Right forelimb (tissue), 1 donor: ENCODE measurements at places on chromosomes 6 and 20.

GRCh38 chr6:37244430-37245310 lies 12.9 kb upstream of the TBC1D22B start:
- peak; percentile 80 for DNase-seq

DNA sequence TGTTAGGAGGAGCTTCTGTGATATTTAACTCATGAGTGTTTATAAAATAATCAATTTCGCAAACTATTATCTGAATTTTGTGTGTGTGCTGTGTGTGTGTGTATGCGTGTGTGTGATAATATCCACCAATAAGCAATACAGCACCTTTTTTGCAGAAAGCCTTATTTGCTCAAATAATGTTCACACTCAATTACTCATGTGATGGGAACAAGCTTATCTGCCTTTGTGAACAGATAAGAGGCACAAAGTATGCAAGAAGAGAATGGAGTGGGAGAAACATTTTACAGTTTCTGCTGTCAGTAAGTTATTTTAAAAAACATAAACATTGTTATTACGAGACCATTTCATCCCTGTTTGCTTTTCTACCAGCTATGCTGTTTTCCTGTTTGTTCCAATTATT lies 36.7 kb upstream of the PTPRK start:
- no peak for DNase-seq

DNA sequence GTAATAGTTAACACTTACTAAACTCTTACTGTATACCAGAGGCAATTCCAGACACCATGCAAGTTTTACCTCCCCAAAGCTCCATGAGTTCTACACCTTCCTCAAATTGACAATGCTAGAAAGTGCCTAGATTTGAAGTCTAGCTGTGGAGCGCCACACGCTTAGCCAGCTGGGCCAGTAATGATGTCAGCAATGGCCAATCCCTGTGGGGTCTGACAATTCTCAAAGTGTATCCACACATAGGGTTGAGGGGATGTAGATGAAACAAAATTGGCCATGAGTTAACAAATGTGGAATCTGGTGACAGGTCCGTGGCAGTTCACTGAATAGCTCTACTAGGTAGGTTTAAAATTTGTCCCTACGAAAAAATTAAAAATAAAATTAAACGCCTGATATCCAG lies 1.3 kb downstream of the ZNF343 start:
- no peak for DNase-seq

DNA sequence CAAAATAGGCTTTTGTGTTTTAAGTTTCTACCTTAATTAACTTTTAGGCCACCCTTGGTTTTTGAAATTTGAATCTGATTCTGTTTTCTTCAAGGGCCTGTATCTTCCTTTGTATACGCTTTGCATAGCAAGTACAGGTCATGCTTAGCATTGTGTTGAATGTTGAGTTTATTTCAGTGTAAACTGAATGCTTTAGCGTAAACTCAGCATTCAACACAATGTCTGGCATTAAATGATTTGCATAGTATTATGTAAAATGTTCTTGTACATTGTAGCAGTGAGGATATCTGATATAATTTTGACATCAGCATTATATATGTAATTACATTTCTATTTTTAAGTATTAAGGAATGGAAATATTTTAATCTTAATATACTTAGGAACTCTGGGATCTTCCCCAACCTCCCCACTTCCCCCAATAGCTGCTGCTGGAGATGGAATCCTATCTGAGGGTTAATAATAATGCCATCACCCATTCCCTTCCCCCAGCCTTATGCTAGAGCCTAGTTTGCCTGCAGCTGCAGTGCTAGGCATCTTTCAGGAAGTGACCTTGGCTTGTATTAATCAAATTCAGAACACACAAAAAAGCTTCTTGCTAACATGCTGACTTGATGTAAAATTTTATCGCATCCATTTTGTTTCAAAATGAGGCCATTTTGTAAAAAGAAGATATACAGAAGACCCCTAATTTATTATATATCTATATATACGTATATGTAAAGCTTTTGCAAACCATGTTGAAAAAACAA lies 73.1 kb downstream of the NCOA3 start:
- DNase-seq, result no peak

- no peak for DNase-seq
Measured at GRCh38 chr6:46876126-46876525, 45.6 kb downstream of the ADGRF5 start.

DNA sequence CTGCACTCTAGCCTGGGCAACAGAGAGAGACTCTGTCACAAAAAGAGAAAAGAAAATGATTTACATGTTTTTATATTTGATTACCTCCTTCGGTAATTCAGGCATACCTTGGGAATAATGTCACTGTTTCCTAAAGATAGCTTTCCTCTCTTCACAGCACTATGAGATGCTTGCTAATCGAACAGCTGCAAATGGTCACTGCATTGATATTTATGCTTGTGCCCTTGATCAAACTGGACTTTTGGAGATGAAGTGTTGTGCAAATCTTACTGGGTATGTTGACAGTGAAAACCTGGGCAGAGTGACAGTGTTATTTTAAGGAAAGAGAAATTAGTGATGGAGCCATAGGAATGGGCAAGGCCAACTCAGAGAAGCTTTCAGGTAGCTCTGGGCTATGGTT lies 19.6 kb downstream of the SEC23B start:
- DNase-seq, result no peak

DNA sequence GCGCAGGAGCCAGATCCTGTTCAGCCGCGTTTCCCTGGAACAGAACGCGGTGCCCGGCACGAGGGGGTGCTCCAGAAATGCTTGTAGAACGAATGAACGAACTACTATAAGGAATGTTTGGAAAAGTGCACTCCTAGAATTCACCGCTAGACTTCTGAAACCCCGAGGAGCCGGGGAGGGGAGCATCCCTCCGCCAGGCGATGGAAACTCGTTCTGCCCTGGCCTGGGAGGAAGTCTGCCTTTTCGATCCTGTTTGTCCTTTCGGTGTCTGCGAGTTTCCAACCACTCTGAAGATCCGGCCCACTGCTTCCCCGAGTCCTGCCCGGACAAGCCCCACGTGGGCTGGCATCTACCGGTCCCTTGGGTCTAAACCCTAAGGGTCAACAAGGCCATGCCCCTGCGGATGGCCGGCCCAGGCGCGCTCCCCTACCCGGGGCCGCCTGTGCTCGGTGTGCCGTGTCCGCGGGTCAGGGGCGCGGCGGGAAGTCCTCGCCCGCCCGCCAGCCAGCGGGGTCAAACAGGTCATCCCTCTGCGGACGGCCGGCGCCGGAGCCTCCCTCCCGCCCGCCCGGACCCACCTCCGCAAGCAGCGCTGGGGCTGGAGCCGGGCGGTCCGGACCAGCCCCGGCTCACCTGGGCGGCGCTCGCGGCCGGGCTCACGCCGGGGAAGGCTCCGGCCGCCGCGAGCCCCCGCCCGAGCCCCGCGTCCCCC lies 526 bp downstream of the SULF2 start:
- peak; percentile 76 for DNase-seq

- peak; percentile 19 for DNase-seq
Measured at GRCh38 chr6:35078226-35078850, 62.8 kb downstream of the TCP11 start.

GRCh38 chr6:125432963-125433362 lies 131.2 kb upstream of the HDDC2 start:
- DNase-seq, result no peak

DNA sequence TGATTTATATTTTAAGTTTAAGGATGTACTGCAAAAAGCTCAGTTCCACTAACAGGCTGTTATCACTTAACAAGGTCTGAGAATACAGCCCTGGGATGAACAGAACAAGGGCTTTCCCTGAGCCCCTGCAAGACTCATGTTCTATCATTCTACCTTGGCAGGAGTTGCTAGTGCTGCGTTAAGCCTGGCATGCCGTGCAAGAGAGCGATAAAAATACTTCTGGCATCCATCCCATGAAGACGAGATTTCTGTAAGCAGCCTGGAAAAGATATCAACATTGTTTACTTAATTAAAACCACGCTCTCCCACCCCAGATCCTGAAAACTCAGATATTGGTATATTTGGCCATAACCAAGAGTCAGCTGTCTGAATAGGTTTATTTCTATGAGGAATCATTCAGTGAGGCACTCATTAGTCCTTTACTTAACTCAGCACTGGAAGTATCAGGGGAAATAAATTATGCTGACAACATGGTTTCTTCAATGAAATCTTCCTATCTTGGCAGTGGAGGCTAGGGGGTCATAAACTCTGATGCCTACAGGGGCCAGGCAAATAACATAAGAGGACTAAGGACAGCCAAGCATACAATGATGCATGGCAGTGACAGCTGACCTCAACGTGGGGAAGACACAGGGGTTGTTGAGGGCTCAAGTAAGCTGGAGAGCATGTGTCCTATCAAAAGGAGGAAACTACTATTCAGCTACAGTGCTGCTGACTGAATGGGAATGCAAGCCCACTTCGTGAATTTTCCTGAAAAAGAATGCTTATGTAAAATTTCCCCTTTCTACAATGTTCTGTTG lies 37.6 kb upstream of the LYRM2 start:
- DNase-seq, result no peak

GRCh38 chr6:157789861-157790260 lies 33.2 kb upstream of the SNX9 start:
- no peak for DNase-seq
